ENCODE measurements at places on chromosomes 2 and 18. TPM values are rescaled to one million over a fixed set of nuclear protein-coding genes. Genes with fewer than 3 reads are reported as not detected.

Gene MOGAT1
- total RNA-seq, result not detected

Gene PPP1R1C
- total RNA-seq, result 0.19 TPM

Gene RAX
- not detected for total RNA-seq

DNA sequence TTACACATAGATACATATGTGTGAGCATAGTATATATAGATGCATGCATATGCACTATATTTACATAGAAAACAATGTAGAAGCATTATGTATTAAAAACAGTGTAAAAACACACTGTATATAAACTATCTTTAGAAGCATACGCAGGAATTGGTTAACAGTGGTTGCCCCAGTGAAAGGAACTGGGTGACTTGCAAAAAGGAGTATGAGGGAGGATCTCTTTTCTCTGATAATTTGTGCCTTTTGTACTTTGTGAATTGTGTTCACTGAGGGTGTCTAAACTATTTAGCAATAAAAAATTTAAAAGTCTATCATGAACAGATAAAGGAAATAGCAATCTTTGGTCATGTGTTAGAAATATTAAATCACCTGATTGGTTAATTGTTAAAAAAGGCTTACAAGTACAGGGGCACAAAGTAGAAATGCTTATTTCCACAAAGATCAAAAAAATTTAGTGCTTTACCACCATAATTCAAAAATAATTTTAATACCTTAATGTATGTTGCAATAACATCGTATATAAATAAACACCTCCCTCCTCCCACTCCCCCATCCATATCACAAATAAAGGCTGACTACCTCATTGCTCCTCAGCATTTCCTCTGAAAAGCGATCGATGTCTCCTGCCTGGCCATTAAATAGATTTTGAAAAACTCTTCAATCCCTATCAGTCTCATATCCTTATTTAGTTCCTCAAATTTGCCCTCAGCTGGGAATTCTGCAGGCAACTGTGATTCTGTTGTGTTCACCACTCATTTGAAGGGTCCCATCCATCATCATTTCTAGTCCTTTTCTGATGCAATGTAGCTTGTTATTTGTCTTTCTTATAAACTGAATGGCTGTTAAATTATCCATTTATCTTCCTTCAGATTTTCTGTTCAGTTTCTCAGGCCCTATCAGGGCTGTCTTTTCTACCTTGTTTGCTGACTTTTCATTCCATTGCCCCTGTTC, 257.3 kb downstream of the AGPS start:
- no peak overlapping the region for H3K27ac ChIP-seq
- no peak overlapping the region for H3K4me3 ChIP-seq
- DNase-seq, result no peak
- H3K27me3 ChIP-seq, result peaks cover 2% of the 10 kb centered on the region
- H3K36me3 ChIP-seq, result no peaks in the 10 kb centered on the region

GRCh38 chr2:98697651-98698337, 33.1 kb downstream of the MGAT4A start:
- 0 out of 2 replicates have a peak, but pooled peaks cover 3% of the 10 kb centered on the region for H3K4me1 ChIP-seq
- peaks cover 9% of the 10 kb centered on the region for H3K27me3 ChIP-seq
- no peak for DNase-seq

Gene PSMG2
- total RNA-seq, result 65.2 TPM

- H3K27me3 ChIP-seq, result peaks cover 25% of the 10 kb centered on the region
- H3K27ac ChIP-seq, result no peak overlapping the region
- H3K4me3 ChIP-seq, result no peak overlapping the region
- DNase-seq, result no peak
- no peaks in the 10 kb centered on the region for H3K36me3 ChIP-seq
Observed at GRCh38 chr2:70830366-70830765, 5.2 kb downstream of the CD207 start.

DNA sequence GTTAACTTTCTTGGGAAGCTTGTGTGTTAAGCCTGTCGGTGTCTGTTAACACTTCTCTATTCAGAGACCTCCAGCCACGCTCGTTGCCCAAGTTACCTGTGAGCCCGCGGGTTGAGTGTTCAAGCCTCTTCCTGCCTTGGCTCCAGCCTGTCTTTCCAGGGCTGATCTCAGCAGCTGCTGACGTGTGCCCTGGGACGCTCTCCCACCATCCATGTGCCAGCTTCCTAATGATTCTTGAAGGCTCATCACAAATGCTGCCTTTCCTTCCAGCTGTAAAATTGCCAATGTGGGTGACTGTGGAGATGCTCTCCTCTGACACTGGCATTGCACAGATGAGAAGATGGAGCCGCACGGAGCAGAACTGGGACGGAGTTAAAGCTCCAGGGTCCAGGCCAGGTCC, 6.1 kb downstream of the RNF144A start:
- H3K4me1 ChIP-seq, result no peaks in the 10 kb centered on the region
- no peak for DNase-seq

Gene RAPGEF4
- total RNA-seq, result 0.37 TPM

Gene C2orf66
- total RNA-seq, result not detected

- 0 out of 2 replicates have a peak, but pooled peaks cover 4% of the 10 kb centered on the region for H3K36me3 ChIP-seq
- peak overlapping the region; percentile 64 for H3K27ac ChIP-seq
- H3K27me3 ChIP-seq, result no peaks in the 10 kb centered on the region
- DNase-seq, result peak; percentile 54
- H3K4me3 ChIP-seq, result no peak overlapping the region
Observed at GRCh38 chr18:7872569-7872968, 305.5 kb downstream of the PTPRM start.

- DNase-seq, result no peak
- H3K36me3 ChIP-seq, result peaks cover 17% of the 10 kb centered on the region
- no peak overlapping the region for H3K4me3 ChIP-seq
- no peak overlapping the region for H3K27ac ChIP-seq
Observed at GRCh38 chr2:1659951-1660565, 84.3 kb downstream of the PXDN start.

- peak overlapping the region; percentile 97 for H3K27ac ChIP-seq
- no peak for DNase-seq
- H3K36me3 ChIP-seq, result peaks cover 16% of the 10 kb centered on the region
- H3K4me1 ChIP-seq, result peaks cover 93% of the 10 kb centered on the region
- H3K4me3 ChIP-seq, result peak overlapping the region; percentile 65
Observed at GRCh38 chr2:46849046-46849715, 66.4 kb downstream of the MCFD2 start.

Gene ZNF142
- 24.9 TPM for total RNA-seq

Gene TMEM237
- total RNA-seq, result 69.6 TPM

- H3K4me1 ChIP-seq, result no peaks in the 10 kb centered on the region
- no peaks in the 10 kb centered on the region for H3K36me3 ChIP-seq
- H3K27ac ChIP-seq, result no peak overlapping the region
Observed at GRCh38 chr18:49609256-49610021, 47.6 kb downstream of the LIPG start.

DNA sequence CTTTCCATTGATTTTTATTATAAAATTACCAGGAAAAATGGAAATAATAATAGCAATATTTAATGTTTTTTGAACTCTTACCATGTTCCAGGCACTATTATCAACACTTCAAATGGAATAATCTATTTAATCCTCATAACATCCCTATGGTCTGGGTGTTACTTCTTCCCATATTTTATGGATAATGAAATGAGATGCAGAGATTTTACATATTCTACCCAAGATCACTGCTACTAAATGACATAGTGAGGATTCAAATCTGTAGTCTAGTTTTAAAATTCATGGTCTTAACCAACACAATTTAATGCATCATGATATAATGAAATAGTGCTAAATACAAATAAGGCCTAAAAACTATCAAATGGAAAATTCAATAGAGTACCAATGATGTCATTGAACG, 70.4 kb upstream of the COL3A1 start:
- no peaks in the 10 kb centered on the region for H3K36me3 ChIP-seq
- DNase-seq, result no peak
- no peaks in the 10 kb centered on the region for H3K27me3 ChIP-seq
- H3K27ac ChIP-seq, result no peak overlapping the region
- peaks cover 13% of the 10 kb centered on the region for H3K4me1 ChIP-seq
- H3K4me3 ChIP-seq, result no peak overlapping the region

Gene PRKAG3
- total RNA-seq, result not detected

GRCh38 chr2:10452312-10452711, 4.2 kb upstream of the ODC1 start:
- peak overlapping the region; percentile 26 for H3K4me3 ChIP-seq
- peak overlapping the region; percentile 91 for H3K27ac ChIP-seq
- peaks cover 12% of the 10 kb centered on the region for H3K36me3 ChIP-seq
- H3K27me3 ChIP-seq, result peaks cover 3% of the 10 kb centered on the region

DNA sequence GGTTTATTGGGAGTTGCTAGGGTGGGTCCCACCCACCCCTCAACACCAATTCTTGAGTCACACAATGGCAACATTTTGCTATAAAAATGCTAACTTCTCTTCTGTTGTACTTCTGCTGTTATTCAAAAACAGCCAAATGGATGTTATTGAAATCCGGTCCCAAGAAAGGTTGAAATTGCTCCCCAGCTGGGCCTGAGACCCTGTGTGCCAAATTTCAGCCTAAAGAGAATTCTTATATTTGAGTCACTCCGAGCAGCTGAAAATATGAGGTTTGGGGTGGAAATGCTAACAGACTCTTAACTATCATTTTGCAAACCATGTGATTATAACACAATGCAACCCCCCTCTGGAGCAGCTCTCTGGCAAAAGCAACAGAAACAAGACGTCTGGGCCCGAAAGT, 27.0 kb upstream of the ACVR1 start:
- no peak overlapping the region for H3K27ac ChIP-seq
- peaks cover 7% of the 10 kb centered on the region for H3K4me1 ChIP-seq
- H3K27me3 ChIP-seq, result peaks cover 8% of the 10 kb centered on the region
- H3K36me3 ChIP-seq, result no peaks in the 10 kb centered on the region

DNA sequence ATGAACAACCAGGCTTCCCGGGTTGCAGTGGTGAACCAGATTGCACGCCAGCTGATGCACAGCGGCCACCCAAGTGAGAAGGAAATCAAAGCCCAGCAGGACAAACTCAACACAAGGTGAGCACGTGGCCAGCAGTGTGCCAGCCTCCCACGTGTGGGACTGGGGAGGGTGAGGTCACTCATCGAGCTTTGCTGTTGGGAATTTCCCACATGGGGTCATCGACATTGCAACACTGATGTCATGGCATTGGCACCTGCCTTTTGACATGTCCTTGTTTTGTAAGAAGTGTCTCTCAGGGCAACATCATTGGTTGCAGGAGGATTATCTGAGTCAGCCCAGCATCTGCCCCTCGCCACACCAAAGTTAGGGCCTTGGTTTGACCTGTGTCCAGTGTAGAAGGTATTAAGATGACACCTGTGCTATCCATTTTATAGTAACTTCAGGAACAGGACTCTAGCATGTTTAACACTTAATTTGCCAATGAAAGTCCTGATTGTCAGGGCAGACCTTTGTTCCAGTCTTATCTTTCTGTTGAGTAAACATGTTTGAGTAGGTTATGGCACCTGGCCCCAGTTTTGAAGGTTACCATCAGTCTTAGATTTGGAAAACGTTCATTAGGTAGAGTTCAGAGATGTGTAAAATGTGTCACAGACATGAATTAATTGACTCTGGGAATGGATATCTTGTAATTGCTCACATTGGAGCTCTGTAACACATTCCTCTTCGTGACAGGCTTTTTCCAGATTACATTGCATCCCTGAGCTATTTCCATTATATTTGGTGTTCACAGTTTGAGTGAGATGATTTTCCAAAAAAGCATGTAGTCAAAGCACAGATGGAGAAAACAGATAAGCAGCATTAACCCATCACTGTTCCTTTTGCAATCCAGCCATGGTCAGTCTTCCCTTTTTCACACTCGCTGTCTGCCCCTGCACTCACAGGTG, 93.3 kb upstream of the EML6 start:
- H3K4me1 ChIP-seq, result peaks cover 38% of the 10 kb centered on the region
- H3K4me3 ChIP-seq, result no peak overlapping the region
- H3K36me3 ChIP-seq, result peaks cover 76% of the 10 kb centered on the region
- peaks cover 9% of the 10 kb centered on the region for H3K27me3 ChIP-seq

- DNase-seq, result no peak
- H3K27ac ChIP-seq, result no peak overlapping the region
- no peaks in the 10 kb centered on the region for H3K27me3 ChIP-seq
- H3K4me3 ChIP-seq, result no peak overlapping the region
- peaks cover 16% of the 10 kb centered on the region for H3K4me1 ChIP-seq
Observed at GRCh38 chr2:66985906-66986305, 411.2 kb upstream of the ETAA1 start.

Gene EGR4
- total RNA-seq, result not detected

Gene RAB11FIP5
- 77.0 TPM for total RNA-seq

DNA sequence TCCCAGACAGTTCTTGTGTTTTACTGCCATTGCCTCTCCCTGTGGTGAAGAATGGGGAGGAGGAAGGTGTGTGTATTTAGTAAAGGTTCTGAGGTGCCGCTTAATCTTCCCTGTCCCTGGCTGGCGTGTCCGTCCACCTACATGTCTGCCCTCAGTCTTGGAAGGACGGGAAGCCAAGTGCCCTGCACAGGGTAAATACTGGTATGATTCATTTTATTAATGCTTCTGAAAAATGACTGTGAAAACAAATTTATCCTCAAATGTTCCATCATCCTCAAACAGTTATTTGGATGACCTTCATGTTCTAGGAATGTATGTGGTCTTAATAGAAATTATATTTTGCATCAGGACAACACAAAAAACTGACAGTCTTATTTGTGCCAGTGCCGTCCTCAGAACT, 6.6 kb downstream of the EPAS1 start:
- DNase-seq, result no peak
- peaks cover 11% of the 10 kb centered on the region for H3K36me3 ChIP-seq
- peaks cover 3% of the 10 kb centered on the region for H3K27me3 ChIP-seq
- no peak overlapping the region for H3K27ac ChIP-seq
- peaks cover 75% of the 10 kb centered on the region for H3K4me1 ChIP-seq
- H3K4me3 ChIP-seq, result no peak overlapping the region

- no peak overlapping the region for H3K4me3 ChIP-seq
- peaks cover 53% of the 10 kb centered on the region for H3K4me1 ChIP-seq
- H3K27me3 ChIP-seq, result peaks cover 12% of the 10 kb centered on the region
- DNase-seq, result peak; percentile 53
Observed at GRCh38 chr2:109238580-109238979, 109.6 kb downstream of the SH3RF3 start.

- no peaks in the 10 kb centered on the region for H3K27me3 ChIP-seq
- peaks cover 75% of the 10 kb centered on the region for H3K4me1 ChIP-seq
Observed at GRCh38 chr2:188978291-188979081, 4.3 kb downstream of the COL3A1 start.

Gene POTEJ
- not detected for total RNA-seq

Gene ACAA2
- 6.3 TPM for total RNA-seq

GRCh38 chr18:68623342-68623741, 91.6 kb downstream of the TMX3 start:
- H3K4me1 ChIP-seq, result peaks cover 19% of the 10 kb centered on the region
- DNase-seq, result peak; percentile 64
- no peak overlapping the region for H3K27ac ChIP-seq
- peaks cover 20% of the 10 kb centered on the region for H3K36me3 ChIP-seq
- H3K27me3 ChIP-seq, result no peaks in the 10 kb centered on the region

Gene EDAR
- total RNA-seq, result not detected

DNA sequence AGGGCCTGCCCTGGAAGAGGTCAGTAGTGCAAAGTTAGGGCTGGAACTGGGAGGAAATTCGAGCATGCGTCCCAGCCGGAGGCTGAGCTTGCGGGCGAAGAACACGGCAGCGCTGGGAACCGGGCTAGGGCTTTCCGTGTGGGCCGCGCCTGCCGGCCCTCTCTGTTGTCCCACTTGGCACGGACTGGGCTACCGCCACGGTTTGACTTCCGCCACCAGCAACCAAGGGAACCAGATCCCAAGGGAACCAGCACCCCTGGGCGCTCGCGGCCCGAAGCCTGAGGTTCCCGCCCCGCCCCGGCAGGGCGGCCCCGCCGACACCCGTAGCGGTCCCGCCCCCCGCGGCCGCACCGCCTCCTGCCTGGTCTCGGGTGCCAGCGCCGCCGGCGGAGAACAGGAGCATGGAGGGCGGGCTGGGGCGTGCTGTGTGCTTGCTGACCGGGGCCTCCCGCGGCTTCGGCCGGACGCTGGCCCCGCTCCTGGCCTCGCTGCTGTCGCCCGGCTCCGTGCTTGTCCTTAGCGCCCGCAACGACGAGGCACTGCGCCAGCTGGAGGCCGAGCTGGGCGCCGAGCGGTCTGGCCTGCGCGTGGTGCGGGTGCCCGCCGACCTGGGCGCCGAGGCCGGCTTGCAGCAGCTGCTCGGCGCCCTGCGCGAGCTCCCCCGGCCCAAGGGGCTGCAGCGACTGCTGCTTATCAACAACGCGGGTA, at the start of gene SPR:
Gene SPR (plus strand): TSS at position 377 of the 708 bp plus-strand sequence. CDS start 25 bp downstream, at position 402.
- peaks cover 25% of the 10 kb centered on the region for H3K4me1 ChIP-seq
- H3K27ac ChIP-seq, result peak within 1 kb of the TSS; percentile 12
- peak; percentile 46 for DNase-seq
